ENCODE measurements at places on chromosomes 2 and 18. TPM values are rescaled to one million over a fixed set of nuclear protein-coding genes. Genes with fewer than 3 reads are reported as not detected.

IL36RN gene
- total RNA-seq = not detected

ITGB6 gene
- total RNA-seq = 24.6 TPM

SERPINB3 gene
- total RNA-seq = not detected

CD8A gene
- total RNA-seq = 1.6 TPM

PGAP1 gene
- 10.1 TPM for total RNA-seq

NT5C1B gene
- not detected for total RNA-seq

DQX1 gene
- total RNA-seq = 36.8 TPM

STPG4 gene
- total RNA-seq = 0.47 TPM

GPAT2 gene
- total RNA-seq = 6.6 TPM

HOXD12 gene
- not detected for total RNA-seq

C2orf15 gene
- total RNA-seq = 3.1 TPM

TMEM237 gene
- total RNA-seq = 4.5 TPM

GPR45 gene
- not detected for total RNA-seq

CNDP1 gene
- not detected for total RNA-seq

CAMKMT gene
- 11.6 TPM for total RNA-seq

POMC gene
- total RNA-seq = 0.53 TPM

RAPGEF4 gene
- total RNA-seq = 1.3 TPM

RNF152 gene
- 29.8 TPM for total RNA-seq

GRP gene
- not detected for total RNA-seq

FEV gene
- 6.5 TPM for total RNA-seq

GALR1 gene
- total RNA-seq = 0.16 TPM

ANKRD30BL gene
- not detected for total RNA-seq

HOXD10 gene
- total RNA-seq = 1.9 TPM

C2orf66 gene
- 0.19 TPM for total RNA-seq

FAM124B gene
- total RNA-seq = 0.42 TPM

PARD6G gene
- total RNA-seq = 1.2 TPM

TIMM21 gene
- 45.5 TPM for total RNA-seq

NEMP2 gene
- total RNA-seq = 5.1 TPM

CYTIP gene
- total RNA-seq = 5.9 TPM

TPO gene
- 0.80 TPM for total RNA-seq

SLC35G4 gene
- total RNA-seq = not detected

EIF4E2 gene
- 99.5 TPM for total RNA-seq

MYOM1 gene
- total RNA-seq = 2.8 TPM

PLCL1 gene
- 0.30 TPM for total RNA-seq

SRD5A2 gene
- not detected for total RNA-seq

KIAA2012 gene
- total RNA-seq = not detected

GPBAR1 gene
- 1.1 TPM for total RNA-seq

FASTKD1 gene
- 46.7 TPM for total RNA-seq

SLC5A7 gene
- total RNA-seq = 0.42 TPM

GAL3ST2 gene
- 34.2 TPM for total RNA-seq

SLC16A14 gene
- total RNA-seq = 7.9 TPM

MYL1 gene
- not detected for total RNA-seq

SCN2A gene
- total RNA-seq = 0.05 TPM

ACMSD gene
- not detected for total RNA-seq

KCNJ3 gene
- 0.62 TPM for total RNA-seq

ELOA2 gene
- total RNA-seq = not detected

STARD6 gene
- not detected for total RNA-seq

DHRS9 gene
- 102 TPM for total RNA-seq

GCKR gene
- 0.22 TPM for total RNA-seq

VIL1 gene
- total RNA-seq = 634 TPM

ALK gene
- total RNA-seq = 0.19 TPM

TTR gene
- 2.8 TPM for total RNA-seq
